ENCODE measurements at places on chromosomes 16 and 17.

DNA sequence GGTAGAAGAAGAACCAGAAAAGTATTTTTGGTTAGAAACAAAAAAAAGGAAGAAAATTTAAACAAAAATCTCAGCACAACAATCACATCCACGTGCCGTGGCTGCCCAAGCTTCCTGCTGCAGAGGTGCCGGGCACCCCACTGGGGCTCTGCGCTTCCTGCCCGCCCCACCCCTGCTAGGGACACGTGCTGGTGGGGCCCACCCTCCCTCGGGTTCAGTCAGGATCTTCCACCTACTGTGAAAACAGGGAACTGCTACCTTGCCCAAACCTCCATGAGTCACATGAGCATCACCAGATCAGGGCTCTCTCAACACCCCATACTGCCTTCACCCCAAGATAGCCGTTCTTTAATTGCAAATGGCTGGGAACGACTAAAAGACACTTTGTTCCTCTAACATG is 24.4 kb upstream of the CYTH1 start:
- no peak overlapping the region for H3K4me3 ChIP-seq
- peak overlapping the region; percentile 70 for H3K27ac ChIP-seq
- H3K27me3 ChIP-seq: no peaks in the 10 kb centered on the region
- peaks cover 11% of the 10 kb centered on the region for H3K36me3 ChIP-seq
- peaks cover 15% of the 10 kb centered on the region for H3K4me1 ChIP-seq
- DNase-seq: peak; percentile 51

DNA sequence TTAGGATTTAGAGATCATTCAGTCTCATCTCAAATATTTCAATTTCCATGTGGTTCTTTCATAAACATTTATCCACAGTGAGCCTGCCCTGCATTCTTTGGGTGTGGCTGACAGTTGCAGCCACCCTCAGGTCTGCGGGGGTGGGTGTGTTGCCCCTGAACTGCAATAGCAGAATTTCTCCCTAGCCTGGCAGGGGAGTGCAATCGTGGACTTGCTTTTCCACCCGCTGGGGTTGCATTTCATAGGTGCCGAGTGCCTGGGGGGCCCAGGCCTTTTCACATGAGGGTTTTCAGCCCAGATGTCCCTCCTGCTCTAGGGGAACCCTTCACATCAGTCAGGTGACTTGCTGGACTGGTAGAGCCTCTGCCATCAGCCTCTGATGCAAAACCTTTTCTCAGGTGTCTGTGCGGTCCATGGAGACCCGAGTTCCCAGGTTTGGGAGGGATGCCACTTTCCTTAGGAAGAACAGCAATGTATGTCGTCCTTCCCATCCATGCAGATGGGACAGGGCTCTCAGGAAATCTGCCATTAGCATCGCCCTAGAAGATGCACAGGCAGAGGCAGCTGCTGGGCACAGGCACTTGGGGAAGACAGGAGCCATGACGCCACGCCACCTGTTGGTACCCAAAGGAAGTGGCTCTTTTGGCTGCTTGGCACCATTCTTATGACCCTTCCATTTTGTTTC is 2.4 kb upstream of the USP36 start:
- peaks cover 36% of the 10 kb centered on the region for H3K4me1 ChIP-seq
- no peaks in the 10 kb centered on the region for H3K27me3 ChIP-seq
- peak; percentile 60 for DNase-seq

GRCh38 chr17:35630530-35631148 is 43.5 kb downstream of the AP2B1 start:
- H3K36me3 ChIP-seq: peaks cover 4% of the 10 kb centered on the region
- no peak overlapping the region for H3K27ac ChIP-seq
- H3K4me3 ChIP-seq: no peak overlapping the region
- no peaks in the 10 kb centered on the region for H3K4me1 ChIP-seq
- H3K27me3 ChIP-seq: no peaks in the 10 kb centered on the region

DNA sequence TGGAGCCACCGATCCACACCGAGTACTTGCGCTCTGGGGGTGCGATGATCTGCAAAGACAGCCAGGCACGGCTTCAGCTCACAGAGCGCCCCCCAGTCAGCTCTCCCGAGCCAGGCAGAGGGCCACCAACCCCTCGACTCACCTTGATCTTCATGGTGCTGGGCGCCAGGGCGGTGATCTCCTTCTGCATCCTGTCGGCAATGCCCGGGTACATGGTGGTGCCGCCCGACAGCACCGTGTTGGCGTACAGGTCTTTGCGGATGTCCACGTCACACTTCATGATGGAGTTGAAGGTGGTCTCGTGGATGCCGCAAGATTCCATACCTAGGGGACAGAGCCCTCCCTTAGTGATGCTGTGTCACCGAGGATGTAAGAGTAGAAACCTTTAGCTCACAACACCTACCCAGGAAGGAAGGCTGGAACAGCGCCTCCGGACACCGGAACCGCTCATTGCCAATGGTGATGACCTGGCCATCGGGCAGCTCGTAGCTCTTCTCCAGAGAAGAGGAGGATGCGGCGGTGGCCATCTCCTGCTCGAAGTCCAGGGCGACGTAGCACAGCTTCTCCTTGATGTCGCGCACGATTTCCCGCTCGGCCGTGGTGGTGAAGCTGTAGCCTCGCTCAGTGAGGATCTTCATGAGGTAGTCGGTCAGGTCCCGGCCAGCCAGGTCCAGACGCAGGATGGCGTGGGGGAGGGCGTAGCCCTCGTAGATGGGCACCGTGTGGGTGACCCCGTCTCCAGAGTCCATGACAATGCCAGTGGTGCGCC is 1.6 kb downstream of the ACTG1 start:
- H3K4me1 ChIP-seq: peaks cover 26% of the 10 kb centered on the region
- H3K27ac ChIP-seq: peak overlapping the region; percentile 56
- no peaks in the 10 kb centered on the region for H3K27me3 ChIP-seq
- H3K4me3 ChIP-seq: peak overlapping the region; percentile 80
- H3K36me3 ChIP-seq: peaks cover 16% of the 10 kb centered on the region

DNA sequence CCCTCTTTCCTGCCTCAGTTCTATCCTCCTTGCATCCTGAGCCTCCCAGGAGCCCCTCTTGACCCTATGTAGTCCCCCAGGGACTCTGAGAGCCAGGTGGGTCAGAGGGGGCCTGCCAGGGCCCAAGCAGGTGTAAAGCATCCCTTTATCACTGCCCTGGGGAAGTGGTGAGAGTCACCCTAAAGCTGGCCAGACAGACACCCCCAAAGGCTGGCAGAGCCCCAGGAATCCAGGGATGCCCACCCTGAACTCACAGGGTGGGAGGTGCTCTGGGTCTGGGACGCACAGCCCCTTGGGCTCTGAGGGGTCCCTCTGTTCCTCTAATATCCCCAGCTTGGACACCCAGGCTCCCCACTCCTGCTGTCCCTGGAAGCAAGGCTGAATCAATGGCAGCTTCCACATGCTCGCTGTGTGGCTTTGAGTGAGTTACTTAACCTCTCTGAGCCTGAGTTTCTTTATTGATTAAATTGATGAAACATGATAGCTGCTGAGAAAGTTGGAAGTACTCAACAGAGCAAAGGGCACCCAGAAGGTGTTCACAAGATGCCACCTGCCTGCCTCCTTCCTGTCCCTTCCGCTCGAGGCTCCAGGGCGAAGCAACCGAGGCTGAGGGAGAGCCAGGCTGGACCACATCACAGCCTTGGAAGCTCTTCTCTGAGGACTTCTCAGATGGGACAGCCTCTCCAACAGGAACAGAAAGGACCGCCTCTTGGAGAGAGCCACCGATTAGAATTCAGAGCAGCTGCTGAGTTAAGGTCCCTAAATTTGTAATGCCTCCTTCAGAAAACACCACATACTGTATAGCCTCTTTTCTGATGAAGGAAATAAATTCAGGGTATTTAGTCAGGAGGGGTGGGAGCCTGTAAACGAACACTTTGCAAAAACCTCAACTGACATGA is 67.1 kb upstream of the DOC2B start:
- no peaks in the 10 kb centered on the region for H3K4me1 ChIP-seq
- H3K36me3 ChIP-seq: no peaks in the 10 kb centered on the region
- no peak for DNase-seq
- no peak overlapping the region for H3K4me3 ChIP-seq
- no peak overlapping the region for H3K27ac ChIP-seq
- H3K27me3 ChIP-seq: peaks cover 4% of the 10 kb centered on the region

All from T-cell (primary cell).